ENCODE measurements at places on chromosomes 5 and 9. TPM values are rescaled to one million over a fixed set of nuclear protein-coding genes. Genes with fewer than 3 reads are reported as not detected.

NR5A1 gene
- not detected for total RNA-seq

ESM1 gene
- total RNA-seq, result 0.26 TPM

ELP1 gene
- total RNA-seq, result 24.4 TPM

MRNIP gene
- total RNA-seq, result 14.4 TPM

TLX3 gene
- not detected for total RNA-seq

CCNO gene
- not detected for total RNA-seq

ST6GALNAC4 gene
- total RNA-seq, result 27.8 TPM

TNFSF8 gene
- total RNA-seq, result 0.70 TPM

DAB2IP gene
- 48.1 TPM for total RNA-seq

GFI1B gene
- total RNA-seq, result not detected

DNA sequence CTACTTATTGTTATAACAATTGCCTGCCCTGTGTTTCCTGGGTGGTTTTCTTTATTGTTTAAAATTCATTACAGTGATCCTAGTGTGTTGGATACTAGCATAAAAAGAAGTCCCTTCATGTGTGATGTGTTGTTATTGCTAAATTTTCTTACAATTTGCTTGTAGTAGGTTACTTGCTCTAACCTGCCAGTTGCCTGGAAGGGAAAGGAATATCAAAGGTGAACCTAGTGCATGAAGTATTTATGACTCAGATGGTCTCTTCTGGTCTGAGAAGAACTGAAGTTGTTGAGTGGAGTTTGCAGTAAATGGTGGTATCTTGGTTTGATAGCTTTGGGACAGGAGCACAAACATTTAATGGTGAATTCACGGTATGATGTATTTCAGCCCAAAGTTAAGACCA is 58.0 kb downstream of the SH3GL2 start:
- DNase-seq, result no peak

DNA sequence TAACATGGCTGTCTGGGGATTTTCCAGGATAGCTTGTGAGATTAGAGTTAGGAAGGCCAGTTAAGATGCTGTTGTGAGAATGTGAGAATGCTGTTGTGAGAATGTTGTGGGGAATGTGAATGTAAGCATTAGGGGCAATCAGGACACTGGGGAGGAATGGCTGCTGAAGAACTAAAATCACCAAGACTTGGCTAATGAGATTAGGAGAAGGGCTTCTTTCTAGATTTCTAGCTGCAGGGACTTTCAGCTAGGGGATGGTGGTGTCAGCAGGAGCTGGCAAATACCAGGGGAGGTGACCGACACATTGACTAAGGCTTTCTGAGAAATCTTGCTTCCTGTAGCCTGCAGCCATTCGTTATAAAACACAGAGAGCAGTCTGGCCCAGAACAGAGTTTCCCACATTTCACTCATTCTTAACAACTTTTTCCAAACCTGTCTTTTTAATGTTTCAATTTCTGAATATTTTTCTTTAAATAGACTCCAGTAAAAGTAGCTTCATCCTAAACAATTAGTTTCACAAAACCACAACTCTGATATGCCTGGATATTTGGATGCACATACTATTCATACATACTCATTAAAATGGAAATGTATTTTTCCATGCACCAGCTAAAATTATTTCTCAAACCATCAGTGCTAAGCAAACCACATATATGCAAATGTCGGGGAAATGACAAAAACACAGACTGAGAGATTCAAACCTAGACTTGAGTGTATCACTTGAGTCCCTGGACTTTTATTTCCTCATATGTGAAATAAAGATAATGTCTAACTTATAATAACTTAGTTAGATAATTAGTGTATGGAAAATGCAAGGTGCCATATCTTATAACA is 89.3 kb upstream of the TNC start:
- DNase-seq, result no peak

- DNase-seq, result no peak
Measured at GRCh38 chr9:134408939-134409737, 82.9 kb downstream of the RXRA start.

GRCh38 chr5:153043886-153044285 is 446.6 kb upstream of the GRIA1 start:
- DNase-seq, result no peak

DNA sequence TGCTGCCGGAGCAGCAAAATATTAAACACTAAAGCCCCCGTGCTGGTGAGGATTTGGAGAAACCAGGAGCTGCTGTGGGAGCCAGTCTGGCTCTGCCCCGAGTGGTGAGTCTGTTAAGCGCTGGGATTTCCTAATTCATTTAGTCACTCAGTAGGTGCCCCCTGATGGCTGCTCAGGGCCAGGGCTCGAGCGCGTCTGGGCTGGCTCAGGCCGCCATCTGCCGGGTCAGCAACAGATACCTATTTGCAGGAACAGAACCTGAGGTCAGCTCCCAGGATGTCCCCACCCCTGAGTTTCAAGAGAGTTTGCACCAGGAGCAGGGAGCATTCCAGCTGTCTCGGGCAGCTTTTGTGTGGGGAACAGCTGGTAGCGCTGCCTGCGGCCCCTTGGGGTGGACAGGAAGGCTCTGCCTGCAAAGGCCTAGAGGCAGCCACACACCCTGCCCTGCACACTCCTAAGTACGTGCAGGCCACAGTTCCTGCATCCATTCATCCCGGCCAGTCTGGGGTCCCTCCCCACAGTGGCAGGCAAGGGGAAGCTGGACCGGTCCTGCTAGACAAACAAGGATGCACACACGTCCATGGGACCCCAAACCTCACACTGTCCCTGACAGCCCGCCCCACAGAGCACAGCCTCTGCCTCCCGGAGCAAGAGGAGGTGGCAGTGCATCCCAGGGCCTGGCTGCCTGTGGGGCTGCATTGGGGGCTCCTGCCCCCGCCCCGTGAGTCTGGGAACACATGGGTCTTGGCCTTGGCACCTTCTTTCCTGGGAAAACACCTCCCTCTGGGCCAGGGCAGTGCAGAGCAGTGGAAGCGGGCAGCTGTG is 83.7 kb downstream of the ADAMTS2 start:
- DNase-seq, result no peak

- DNase-seq, result no peak
Measured at GRCh38 chr5:2381070-2381469, 370.4 kb downstream of the IRX2 start.

DNA sequence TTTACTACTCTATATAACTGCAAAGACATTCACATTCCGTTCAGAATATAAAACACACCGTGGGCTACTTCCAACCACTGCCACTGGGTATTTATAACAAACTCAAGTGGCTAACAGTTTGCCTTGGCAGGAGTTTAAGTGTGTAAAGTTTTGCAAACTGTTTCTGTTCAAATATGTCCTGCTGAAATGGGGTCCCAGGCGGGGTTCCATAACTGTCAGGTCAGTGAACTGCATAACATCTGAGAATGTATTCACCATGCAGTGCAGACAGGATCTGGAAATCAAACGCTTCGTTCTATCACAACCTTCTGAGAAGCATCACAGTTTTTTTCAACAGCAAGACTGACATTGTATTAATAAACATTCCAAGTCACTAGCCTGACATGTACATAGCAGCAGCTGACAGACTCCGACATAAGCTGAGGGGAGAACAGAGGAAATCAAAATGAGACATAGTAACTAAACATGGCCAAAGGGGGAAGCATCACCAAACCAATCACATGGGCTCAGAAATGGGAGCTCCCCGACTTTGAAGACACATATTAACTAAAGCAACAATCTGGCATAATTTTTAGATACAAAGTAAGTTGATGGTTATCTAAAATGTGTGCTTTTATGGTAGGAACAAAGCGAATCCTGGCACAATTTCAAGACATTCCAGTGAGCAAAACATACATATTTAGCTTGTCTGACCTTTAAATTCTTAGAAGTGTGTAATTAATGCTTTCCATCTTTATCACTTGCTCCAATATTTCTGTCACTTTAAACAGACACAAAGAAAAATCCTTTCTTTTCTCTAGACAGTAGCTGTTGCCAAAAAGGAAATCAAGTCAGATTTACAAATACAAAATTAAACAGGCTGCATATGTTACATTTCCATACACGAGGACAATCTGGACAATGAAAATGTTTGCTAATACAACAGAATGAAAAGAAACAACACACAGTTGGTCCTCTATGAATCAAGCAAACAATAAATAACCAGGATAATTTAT is 156.8 kb downstream of the MAPKAP1 start:
- no peak for DNase-seq

DNA sequence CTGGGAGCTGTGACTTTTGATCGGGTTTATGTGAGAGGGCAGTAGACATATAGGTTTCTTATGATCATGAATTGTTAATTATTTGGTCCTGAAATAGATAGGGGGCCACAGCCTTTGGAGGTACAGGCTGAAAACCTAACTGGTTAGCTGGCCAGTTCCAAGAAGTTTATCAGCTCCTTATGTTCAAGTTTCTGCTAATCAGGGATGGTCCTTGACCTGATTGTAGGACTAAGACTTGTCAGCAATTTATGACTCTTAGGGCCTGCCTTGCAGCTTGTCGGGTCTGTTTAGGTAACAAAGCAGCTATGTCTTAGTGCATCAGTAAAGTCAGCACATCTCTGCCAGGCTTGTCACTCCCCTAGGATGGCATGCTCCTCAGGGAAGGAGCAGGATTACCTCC is 151.8 kb upstream of the RUSC2 start:
- no peak for DNase-seq

GRCh38 chr9:113918697-113919350 is 42.7 kb downstream of the ZNF618 start:
- no peak for DNase-seq

- DNase-seq, result no peak
Measured at GRCh38 chr9:123929177-123929869, 603 bp downstream of the DENND1A start.

DNA sequence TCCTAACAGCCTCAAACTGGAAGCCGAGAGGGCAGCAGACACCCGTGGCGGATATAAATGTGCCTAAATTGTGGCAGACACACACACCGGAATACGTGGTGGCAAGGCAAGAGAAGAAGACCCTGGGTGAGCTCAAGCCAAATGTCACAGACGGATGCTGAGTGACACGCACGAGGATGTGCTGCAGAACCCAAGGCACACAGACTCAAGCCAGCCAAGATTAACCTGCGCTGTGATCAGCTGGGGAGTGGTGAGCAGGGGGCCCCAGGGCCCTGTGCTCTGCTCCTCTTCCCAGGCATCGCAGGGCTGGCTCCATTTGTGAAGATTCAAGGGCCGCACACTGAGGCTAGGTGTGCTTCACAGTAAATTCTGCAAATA is 16.4 kb downstream of the SEMA4D start:
- DNase-seq, result no peak

- no peak for DNase-seq
Measured at GRCh38 chr5:37722236-37723161, 117.3 kb downstream of the GDNF start.

DNA sequence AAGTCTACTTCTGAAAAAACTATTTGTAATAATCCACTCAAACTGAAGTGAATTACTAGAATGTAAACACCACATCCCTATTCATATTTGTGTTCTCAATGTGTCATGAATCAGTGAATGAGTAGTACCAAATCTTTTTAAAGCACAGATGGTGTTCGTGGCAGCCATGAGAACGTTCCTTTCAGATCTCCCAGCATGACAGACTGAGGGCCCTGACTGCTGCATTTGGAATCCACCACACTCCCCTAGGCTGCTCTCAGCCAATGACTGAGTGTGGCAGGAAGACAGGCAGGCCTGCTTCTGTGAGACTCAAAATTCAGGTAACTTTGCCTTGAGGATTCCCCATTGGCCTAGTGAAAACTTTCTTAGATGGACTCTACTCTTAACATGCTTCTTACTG is 10.9 kb upstream of the JMY start:
- no peak for DNase-seq

GRCh38 chr9:132168347-132168746 is 6.5 kb downstream of the NTNG2 start:
- no peak for DNase-seq

GRCh38 chr5:170268884-170269283 is 28.7 kb downstream of the LCP2 start:
- DNase-seq, result peak; percentile 20

DNA sequence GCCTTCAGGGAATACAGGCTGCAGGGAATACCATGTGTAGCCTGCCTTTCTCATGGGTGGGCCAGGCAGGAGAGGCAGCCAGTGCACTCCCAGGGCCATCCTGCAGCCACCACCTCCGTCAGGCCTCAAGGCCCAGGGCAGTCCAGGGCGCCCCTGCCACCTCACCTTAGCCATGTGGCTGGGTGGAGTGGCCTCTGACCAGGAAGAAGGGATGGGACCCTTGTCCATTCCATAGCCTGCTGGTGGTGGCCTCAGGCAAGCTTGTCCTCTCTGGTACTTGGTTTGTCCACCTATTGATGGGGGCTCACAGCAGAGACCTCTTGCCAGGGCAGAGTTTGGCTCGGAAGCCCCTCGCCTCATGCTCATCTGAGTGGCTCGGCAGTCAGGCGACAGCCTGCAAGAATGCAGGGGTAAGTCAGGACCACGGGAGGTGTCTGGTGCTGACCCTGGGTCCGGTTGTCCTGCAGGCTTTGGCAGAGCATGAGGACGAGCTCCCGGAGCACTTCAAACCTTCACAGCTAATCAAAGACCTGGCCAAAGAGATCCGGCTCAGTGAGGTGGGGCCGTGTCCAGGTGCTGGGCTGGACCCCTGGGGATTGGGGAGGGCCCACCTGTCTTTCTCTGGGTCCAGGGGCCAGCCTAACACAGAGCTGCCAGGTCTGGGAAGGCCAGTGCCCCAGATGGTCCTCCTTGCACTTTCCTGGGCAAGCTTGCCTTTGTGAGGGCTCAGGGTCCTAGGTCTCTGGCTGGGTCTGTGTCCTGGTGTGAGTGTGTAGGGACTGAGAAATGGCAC is 82.9 kb downstream of the PHF2 start:
- DNase-seq, result peak; percentile 4

DNA sequence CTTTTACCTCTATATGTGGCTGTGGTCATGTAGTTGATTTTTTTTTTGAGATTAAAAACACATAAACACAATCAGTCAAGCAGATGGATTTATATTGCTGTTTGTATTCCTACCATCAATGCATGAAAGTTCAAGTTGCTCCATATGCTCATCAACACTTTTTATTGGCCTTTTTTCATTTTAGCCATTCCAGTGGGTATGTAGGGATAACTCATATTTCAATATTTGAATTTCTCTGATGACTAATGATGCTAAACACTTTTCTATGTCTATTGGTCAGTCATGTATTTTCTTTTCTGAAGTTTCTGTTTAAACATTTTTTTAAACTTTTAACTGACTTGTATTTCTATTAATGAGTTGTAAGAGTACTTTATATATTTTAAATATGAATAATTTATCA is 445.4 kb upstream of the RGMB start:
- no peak for DNase-seq

DNA sequence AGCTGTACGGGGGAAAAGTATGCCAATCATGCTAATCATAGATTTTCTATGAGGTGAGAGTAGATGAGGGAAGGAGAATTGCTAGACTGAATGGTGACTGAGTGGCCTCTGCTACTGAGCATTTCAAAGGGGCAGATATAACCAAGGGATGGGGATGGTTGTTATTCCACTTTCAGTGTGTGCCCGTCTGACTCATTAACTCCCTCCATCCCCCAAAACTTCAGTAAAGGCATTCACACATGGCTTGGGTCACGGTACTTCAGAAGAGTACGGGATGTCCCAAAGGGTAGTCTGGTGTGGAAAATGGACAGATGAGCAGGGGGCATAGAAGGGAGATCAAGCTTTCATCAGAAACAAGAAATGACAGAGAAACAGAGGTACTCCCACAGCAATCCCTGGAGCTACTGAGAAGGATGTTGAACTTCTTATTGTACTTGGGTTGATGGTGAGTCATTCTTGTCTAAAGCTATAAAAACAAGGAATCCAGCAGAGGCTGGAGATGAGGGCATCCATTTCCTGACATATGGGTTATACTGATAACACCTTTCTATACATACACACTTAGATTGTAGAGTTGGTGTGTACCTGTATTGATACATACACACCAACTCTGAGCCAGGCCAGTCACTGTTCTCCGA is 8.9 kb upstream of the TLE4 start:
- no peak for DNase-seq

Data from heart right ventricle (tissue), 16 donors.